ENCODE measurements at places on chromosomes 16 and 17.

DNA sequence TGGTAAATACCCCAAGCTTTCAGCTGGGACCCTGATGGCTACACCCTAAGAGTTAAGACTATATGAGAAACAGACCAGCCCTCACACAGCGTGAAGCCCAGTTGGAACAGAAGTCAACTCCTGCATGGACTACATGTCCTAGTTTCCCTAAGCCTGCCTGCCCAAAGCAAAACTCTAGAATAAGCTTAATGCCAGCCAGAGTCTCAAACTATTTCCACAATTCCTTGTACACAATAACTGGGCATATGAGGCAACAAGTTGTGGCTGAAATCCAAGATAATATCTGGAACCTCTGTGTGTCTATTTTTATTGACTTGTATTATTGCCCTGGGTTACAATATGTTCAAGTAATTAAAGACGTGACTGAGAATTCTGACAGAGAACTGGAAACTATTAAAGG is 19.4 kb downstream of the MYH10 start:
- no peak for DNase-seq

DNA sequence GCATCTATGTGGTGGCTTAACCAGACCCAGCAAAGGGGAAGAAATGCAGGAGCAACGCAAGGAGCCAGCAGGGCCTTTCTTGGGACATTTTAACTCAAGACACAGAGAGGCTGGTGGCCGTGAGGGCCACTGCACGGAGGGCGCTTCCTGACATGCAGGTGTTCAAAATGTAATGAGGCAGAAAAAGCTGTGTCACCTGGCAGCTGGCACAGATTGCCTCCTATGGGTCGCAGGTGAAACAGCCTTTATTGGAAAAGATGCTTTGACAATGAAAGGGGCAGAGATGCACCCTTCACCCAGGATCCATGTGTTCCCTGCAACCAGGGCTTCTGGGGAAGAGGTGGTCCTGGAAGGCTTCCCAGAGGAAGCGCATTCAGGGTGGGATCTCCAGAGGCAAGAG is 219.3 kb downstream of the XYLT1 start:
- DNase-seq = no peak

- no peak for DNase-seq
These were observed 34.4 kb upstream of the RAB11FIP4 start for GRCh38 chr17:31357091-31357490.

GRCh38 chr16:81096715-81097208 is 567 bp upstream of the GCSH start:
- no peak for DNase-seq

GRCh38 chr17:10812674-10813073 is 8.8 kb upstream of the TMEM238L start:
- DNase-seq = no peak

DNA sequence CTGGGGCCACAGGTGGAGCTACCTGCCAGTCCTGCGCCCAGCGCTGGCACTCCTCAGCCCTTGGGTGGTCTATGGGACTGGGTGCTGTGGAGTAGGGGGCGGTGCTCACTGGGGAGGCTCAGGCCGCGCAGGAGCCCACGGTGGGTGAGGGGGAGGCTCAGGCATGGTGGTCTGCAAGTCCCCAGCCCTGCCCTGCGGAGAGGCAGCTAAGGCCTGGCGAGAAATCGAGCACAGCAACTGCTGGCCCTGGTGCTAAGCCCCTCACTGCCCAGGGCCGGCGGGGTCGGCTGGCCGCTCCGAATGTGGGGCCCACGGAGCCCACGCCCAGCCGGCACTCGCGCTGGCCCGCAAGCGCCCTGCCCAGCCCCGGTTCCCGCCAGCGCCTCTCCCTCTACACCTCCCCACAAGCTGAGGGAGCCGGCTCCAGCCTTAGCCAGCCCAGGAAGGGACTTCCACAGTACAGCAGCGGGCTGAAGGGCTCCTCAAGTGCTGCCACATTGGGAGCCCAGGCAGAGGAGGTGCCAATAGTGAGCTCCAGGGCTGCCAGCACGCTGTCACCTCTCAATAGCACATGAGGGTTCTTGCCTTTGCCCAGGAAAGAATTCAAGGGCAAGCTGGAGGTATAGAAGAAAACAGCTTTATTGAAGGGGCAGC is 11.0 kb upstream of the EEF2KMT start:
- no peak for DNase-seq

DNA sequence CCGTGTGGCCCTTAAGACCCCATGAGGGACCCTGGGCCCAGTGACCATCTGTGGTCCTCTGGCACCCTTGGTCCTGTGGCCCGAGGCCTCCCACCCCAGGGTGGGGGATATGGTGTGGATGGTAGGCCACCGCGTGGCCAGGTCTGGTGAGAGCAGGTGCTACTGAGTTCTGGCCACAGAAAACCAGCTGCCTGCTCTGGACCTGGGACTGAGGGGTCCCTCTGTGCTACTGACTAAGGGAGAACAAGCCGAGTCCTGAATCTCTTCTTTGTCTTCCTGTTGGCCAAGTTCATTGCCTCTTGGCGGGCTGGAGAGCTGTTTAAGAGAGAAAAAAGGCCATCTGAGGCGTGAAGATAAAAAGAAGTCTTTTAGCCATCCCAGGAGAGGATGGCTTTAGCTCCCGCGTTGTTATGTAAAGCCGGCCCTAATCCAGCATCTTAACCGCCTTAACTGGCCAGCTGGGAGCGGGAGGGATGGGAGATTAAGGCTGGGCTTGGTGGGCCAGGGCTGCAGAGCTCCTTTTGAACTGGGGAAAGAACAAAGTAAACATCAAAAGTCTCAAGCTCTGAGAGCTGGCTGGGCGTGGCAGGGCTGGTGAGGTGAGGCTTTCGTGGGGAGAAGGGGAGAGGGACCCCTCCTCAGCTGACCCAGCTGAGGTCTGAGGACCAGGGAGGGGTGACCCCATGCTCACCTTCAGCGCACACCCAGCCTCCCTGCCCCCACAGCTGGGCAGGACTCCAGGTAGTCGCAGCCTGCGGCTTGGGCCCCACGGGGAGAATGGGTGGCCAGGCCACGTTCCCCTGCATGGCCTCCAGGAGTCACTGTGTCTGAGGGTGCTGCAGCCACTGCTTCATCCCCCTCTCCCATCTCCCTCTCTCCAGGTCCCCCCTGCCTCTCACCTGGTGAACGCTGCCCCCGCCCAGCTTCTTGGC is 62.4 kb downstream of the NKD1 start:
- DNase-seq = peak; percentile 68

GRCh38 chr16:13093661-13094060 is 192.3 kb downstream of the SHISA9 start:
- DNase-seq = no peak

DNA sequence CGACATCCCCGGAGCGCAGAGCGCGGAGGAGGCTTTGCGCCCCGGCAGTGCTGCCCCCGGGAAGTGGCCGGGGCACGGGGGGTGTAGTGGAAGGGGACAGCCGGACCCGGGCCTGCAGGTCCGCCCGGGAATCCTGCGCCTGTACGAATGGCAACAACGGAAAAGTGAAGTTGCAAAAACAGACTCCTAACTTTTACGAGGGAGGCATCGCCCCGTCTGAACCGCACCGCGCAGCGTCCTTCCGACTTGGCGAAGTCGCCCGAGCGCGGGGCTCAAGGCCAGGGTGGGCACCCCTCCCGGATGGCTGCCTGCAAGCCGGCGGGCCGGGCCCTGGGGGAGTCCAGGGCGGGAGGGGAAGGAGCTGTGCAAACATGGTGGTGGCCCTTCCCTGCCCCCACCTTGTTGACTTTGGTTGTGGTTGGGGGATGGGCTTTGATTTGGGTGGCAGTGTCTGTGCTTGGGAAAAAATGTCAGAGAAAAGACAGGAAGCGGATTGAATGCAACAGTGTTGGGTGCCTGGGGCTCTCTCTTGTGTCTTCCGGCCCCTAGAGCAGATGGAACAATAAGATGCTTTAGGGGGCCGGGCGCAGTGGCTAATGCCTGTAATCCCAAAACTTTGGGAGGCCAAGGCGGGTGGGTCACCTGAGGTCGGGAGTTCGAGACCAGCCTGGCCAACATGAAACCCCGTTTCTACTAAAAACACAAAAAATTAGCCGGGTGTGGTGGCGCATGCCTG is 675 bp downstream of the RNF213 start:
- peak; percentile 23 for DNase-seq

DNA sequence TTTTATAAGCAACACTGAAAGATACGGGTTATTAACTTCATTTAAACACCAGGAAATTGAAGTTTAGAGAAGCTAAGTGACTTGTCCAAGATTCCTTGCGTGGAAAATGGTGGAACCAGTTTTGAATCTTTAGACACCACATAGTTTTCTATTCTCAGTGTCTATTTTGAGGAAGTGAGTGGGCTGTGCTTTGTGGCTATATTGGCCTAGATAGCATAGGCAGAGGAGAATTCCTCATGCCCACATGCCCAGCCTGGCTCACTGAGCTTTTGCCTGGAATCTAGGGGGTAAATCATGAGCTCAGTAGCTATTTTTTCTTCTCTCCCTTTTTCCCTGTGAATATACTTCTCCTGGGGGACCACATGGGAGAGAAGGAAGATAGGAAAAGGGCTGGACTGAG is 431.3 kb downstream of the HS3ST3B1 start:
- no peak for DNase-seq

GRCh38 chr16:5502467-5502869 is 404.9 kb upstream of the EEF2KMT start:
- no peak for DNase-seq

DNA sequence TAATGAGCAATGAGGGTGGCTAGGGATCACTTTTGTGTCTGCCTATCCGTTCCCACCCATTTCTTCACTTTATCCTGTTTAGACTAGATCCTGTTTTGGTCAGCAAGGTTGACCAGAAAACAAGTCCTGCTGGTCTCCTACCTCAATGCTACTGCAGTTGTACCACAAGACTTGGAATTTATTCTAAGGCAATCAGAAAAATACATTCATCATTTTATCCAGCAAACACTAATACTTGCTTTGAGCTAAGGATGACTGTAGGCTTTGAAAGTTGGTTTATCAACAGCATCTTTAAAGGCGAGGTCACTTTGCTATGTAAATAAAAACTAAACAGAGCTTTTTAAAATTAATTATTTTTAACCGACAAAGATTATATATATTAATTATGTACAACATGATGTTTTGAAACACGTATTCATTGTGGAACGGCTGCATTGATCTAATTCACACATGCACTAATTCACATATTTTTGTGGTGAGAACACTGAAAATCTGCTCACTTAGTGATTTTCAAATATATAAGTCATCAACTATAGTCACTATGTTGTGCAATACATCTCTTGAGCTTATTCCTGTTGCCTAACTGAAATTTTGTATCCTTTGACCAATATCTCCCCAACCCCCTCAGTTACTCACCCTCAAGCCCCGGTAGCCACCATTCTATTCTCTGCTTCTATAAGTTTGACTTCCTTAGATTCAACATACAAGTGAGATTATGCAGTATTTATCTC is 125.9 kb upstream of the HS3ST3A1 start:
- no peak for DNase-seq
